Stimulated activated CD4-positive, alpha-beta T cell treated with anti-CD3 and anti-CD28 coated beads, Interleukin-12 subunit alpha, Interleukin-12 subunit beta, amount 100 ng/mL, for 4 hours (primary cell): ENCODE measurements at places on chromosomes 13 and 19.
A peak's percentile ranks its signal among the peaks of the same experiment; 100 is the strongest.

GRCh38 chr13:98429977-98430736, 146.8 kb downstream of the STK24 start:
- no peak for DNase-seq

DNA sequence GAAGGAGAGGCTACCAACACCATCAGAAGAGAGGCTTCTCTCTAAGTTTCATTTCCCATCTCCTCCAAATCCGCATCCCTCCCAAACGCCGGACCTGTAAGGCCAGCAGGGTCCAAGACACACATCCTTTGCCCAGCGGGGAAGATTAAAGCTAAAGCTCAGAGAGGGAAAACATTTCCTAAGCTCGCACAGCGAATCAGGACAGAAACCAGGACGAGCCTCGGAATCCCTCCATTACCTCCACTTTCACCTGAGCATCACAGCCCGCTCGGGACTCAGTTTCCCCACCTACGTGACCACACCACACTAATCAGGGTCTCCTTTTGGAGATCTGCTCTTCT, 711 bp upstream of the FOSB start:
- no peak for DNase-seq

- no peak for DNase-seq
These were observed 9.8 kb upstream of the ALOX5AP start for GRCh38 chr13:30725326-30726085.

DNA sequence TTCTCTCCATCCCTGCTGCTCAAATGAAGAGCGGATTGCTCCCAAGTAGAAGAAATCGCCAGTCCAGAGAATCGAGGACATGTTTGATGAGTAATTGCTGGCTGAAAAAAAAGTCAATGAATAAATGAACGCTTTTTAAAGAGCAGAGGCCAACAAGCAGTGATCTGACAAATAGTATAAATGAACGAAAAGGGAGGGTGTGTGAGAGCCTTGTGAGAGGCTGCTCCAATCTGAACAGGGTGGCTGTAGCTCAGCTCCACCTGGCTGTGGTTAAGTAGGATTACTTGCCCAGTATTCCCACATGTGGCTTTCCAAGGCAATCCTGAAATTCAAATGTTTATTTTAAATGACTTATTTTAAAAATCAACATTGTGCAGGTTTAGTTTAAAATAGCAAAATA, 117.1 kb downstream of the TSHZ3 start:
- DNase-seq = no peak

DNA sequence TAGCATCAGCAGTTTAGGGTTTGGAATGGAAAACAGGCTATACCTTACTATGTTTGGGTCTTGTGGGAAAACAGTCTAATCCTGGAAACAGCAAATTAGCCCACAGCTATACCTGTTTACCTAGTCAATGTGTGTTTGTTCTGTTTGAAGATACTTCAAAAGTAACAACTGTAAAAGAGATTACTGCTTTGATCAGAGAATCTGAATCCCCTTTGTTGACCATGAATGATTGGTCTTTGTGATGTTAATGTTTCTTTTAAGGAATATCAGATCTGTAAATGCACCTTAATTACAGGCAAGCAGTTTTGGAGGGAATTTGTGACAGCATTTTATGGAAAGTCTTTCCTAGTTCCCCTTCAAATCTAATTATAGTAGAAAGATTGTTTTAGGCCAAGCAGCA, 20.7 kb upstream of the KLF5 start:
- no peak for DNase-seq

GRCh38 chr19:21092109-21092508, 10.1 kb downstream of the ZNF714 start:
- DNase-seq = no peak

GRCh38 chr19:39765091-39766076, 13.3 kb upstream of the LEUTX start:
- DNase-seq = peak; percentile 29

- DNase-seq = no peak
These were observed 786.4 kb upstream of the SLITRK1 start for GRCh38 chr13:84668637-84669036.

GRCh38 chr19:43315851-43316250, 37.6 kb upstream of the CD177 start:
- no peak for DNase-seq

- DNase-seq = no peak
These were observed 172.3 kb downstream of the DIAPH3 start for GRCh38 chr13:59991395-59991794.

GRCh38 chr19:8811315-8812172, 20.6 kb downstream of the ZNF558 start:
- no peak for DNase-seq

DNA sequence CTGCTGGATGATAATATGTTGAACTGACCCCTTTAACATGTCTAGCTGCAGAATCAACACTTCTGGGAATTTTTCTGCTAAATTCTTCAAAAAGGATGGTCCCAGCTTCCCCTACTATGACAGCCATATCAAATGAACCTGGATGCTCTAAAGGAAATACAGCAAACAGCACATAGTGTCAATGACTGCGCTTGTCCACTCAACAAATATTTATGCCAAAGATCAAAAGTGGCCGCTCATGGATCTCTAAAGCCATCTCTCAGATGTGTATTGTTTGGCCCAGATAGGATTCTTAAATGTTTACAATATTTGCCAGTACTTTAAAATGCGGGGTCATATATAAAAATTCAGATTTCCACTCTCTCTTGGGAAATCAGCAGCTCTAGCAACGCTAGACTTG, 3.3 kb downstream of the TBC1D4 start:
- no peak for DNase-seq

DNA sequence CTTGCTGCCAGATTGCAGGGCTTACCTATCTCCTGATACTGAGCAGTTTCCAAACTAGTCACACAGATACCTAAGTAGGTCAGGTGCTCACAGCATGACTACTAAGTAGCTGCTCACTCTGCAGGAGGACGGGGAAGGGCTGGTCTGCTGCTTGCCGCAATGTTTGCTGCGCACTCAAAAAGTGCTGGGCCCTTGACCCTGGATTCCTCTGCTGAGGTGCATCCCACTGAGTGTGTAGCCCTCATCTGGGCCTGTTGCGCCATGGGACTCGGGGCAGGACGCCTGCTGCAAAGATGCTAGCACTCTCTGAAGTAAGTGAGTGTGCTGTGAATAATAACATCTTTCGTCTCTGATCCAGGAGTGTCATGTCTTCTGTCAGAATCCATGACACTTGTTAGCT, 59.2 kb upstream of the MEDAG start:
- DNase-seq = no peak

DNA sequence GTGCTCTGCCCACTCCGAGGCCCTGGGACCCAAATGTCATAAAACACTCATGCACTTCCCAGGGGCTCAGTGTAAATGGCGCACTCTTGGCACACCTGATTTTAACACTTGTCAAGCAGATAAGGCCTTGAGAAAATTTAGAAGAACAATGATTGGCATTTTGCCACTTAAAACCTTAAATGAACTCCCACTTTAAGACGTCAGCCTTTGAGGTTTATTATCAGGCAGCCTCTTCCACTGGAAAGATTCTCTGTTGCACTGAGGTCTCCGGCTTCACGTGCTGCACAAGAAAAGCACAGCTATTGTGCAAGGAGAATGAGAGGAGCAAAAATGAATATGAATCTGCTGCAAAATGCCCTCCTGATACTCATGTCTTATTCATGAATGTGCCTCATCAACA, 38.5 kb upstream of the ATP11A start:
- DNase-seq = no peak

GRCh38 chr13:59700281-59700680, 463.4 kb downstream of the DIAPH3 start:
- DNase-seq = no peak

GRCh38 chr13:51828730-51829567, 16.0 kb downstream of the TMEM272 start:
- DNase-seq = no peak

DNA sequence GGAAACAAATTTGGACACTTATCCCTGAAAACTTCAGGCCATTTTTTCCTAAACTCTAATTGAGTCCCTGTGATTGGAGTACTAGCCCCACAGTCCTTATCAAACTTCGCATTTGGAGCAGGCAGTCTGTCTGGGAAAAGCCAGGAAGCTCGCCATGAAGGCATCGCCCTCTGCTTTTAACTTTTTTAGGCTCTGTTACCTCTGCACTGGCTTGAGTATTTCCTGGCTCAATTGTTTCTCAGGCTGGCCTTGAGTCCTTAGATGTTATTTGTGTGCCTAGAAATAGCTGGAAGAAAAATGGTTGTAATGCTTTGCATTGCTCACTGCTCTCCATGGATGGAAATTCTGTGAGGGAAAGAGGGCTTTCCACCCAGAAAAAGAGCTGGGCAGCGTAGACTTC, 24.2 kb downstream of the ACTN4 start:
- DNase-seq = no peak

DNA sequence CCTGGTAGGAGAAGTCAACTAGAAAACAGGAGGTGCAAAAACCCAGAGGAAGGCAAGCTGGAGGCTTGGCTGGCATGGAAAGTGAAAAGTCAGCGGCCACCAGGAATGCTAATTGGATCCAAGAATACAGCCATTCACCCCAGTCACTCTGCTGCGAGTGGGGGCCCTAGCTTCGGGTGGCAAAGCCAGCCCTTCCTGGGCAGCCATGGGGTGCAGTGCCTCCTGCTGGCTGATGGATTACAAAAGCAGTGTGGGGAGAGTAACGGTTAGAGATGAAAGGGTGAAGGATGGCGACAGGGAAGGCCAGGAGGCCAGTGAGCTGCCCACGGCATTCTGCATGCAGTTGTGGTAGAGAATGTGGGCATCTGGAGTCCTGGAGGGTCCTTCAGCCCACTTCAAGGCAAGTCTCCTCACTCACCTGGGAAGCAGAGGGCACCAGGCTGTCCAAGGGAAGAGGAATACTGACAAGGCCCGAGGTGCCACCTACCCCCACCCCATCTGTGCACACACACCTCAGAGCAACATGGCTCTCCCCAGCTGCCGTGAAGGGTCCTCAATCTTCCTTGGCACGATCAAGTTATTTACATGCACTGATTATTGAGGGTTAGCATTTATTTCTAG, 20.3 kb upstream of the EPHX3 start:
- DNase-seq = no peak

DNA sequence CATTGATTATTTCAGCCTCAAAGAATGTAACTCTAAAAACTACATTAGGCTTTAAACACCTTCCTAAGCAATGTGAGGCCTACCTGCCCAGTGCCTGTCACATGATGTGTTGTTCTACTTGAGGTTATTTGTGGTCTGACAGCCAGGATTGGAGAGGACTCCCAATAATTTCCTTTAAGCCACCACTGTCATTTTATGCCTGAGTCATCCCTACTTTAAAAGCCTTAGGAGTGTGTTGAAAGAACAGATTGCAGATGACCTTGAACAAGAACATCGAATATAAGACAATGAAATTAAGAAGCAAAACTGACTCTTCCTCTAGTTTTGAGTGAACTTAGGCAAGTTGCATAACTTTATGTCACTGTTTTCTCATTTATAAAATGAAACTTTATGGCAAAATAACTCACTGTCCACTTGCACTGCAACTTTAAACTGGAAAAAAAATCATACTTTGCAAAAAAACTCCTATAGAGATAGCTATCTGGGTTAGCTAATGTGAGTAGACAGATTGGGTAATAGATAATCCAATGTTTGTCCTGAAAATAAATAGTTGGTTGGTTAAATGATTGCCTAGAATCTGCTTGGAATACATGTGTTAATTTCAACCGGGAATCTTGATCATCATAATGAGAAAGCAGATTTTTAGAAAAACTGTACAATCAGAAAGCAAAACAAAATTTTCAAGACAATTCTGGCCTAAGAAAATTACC, 361.2 kb downstream of the SUCLA2 start:
- DNase-seq = no peak

DNA sequence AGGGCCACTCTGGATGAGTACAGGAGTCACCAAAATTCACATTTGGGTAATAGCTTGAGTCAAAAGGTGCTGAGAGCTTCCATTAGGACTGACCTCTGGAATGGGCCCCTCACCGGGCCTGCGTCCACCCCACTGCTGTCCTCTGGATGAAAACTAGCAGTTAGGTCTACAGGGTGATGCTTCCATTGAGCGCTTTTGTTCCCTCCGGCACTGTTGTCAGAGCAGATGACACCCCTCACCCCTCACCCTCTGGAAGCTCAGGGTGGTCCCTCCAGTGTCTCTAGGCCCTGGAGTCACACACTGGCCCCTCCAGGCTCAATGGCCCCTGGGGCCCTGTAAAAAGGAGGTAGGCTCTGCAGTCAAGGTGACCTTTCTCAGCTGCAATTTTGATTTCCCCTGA, 187.8 kb upstream of the GPR12 start:
- DNase-seq = no peak

- no peak for DNase-seq
These were observed 5.8 kb downstream of the RPL21 start for GRCh38 chr13:27257233-27257568.

- no peak for DNase-seq
These were observed 1411.0 kb upstream of the SLC10A2 start for GRCh38 chr13:104477261-104477660.

DNA sequence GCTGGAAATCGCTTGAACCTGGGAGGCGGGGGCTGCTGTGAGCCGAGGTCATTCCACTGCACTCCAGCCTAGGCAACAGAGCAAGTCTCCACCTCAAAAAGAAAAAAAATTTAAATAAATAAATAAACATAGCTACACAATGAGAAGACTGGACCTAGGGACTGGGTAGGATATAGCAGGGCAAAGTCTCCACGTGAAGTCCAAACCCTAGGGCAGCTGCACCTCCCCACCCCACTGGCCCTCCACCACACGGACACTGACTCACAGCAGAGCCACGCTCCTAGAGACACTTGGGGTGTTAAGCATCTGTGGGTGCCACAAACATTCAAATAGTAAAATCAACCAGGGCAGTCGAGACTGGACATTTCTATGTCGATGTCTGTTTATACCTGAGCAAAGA, 7.1 kb downstream of the LATS2 start:
- no peak for DNase-seq

GRCh38 chr13:39655041-39655568, 357 bp upstream of the COG6 start:
- no peak for DNase-seq

GRCh38 chr13:26474286-26474685, 83.2 kb upstream of the WASF3 start:
- no peak for DNase-seq

DNA sequence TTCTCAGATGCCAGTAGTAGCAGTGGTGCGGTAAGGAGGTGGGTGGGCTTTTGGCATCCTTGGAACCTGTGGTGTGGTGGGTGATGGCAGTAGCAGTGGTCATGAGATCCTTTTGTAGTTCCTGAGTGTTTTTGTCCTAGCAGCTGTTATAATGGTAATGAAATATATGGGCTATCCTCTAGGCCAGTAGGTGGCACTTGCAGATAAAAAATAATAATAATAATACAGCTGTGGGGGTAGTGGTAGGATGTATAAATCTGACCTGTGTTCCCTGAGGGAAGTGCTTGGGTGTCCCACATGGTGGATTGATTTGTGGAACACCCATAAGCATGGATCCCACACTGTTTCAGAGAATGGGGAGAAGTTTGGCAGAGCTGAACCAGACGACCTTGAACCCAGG, 334.0 kb downstream of the SLITRK5 start:
- no peak for DNase-seq

- no peak for DNase-seq
These were observed 2.3 kb upstream of the ABCA7 start for GRCh38 chr19:1037621-1038064.

GRCh38 chr13:25886438-25887214, 165.2 kb downstream of the SHISA2 start:
- DNase-seq = no peak

- DNase-seq = no peak
These were observed 1.3 kb downstream of the EXOSC8 start for GRCh38 chr13:37001921-37002250.

GRCh38 chr19:30349131-30349730, 23.0 kb upstream of the ZNF536 start:
- DNase-seq = no peak

- no peak for DNase-seq
These were observed 134.0 kb downstream of the LMO7 start for GRCh38 chr13:75770164-75770563.

- DNase-seq = no peak
These were observed 125.6 kb upstream of the FRY start for GRCh38 chr13:31905961-31906360.
